ENCODE measurements at places on chromosomes 2 and 18.

DNA sequence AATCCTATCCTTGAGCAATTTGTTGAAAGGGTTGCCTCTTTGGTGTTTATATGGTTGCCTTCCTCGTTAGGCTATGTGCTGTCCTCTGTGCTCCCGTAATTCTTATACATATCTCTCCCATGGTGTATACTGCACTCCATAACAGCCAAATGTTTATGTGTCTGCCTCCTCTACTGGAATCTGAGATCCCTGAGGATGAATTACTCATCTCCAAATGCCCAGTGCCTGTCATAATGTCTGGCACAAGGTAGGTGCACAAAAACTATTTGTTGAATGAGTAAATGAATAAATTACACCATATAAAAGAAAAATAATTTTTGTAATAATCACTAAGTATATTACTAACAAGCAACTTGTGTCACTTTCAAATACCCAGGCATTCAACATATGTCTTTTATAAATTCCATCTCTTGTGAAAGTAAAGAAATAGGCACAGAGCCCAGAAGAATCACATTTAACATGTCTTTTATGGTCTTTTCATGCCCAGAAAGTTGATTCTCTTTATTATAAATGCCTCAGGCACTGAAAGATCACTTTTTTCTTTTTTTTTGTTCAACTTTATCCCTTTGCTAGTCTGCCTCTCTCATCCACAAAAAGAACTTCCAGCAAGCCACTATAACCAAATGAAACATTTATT is 164.9 kb downstream of the CCDC148 start:
- no peak for DNase-seq

- DNase-seq: no peak
Observed at GRCh38 chr2:238552226-238552625, 125.5 kb downstream of the ASB1 start.

DNA sequence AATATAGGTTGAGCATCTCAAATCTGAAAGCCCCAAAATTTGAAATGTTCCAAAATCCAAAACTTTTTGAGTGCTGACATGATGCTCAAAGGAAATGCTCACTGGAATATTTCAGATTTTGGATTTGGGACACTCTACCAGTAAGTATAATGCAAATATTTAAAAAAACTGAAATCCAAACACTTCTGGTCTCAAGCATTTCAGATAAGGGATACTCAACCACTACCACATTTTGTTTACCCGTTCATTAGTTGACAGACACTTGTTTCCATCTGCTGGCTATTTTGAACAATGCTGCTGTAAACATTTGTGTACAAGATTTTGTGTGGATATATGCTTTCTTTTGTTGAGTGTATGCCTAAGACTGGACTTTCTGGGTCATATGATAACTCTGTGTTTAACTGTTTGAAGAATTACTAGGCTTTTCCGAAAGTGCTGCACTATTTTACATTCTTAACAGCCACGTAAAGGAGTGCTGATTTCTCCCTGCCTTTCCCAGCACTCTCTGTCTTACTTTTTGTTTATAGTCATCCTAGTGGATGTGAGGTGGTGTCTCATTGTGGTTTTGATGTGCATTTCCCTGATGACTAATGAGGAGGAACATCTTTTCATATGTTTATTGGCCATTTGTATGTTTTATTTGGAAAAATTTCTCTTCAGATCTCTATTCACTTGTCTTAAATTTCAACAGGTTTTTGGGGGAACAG is 19.5 kb upstream of the DCDC2C start:
- no peak for DNase-seq

GRCh38 chr2:239459606-239460005 is 58.8 kb upstream of the HDAC4 start:
- no peak for DNase-seq

- DNase-seq: no peak
Observed at GRCh38 chr2:146927080-146927711, 917.6 kb upstream of the ACVR2A start.

DNA sequence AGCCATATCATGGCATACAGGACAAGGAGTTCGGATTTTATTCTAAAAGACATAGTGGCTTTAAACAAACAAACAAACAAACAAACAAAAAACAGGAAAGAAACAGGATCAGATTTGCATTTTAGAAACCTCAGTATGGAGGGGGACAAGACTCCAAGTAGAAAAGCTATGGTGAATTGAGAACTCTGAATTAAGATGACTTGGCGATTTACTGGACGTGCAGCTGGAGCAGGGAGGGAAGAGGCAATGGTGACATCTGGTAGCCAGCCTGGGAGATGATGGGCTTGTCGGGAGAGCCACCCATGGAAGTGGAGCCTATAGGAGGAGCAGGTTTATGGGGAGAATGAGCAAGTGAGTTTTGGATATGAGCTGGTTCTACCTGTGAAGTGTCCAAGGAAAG is 13.2 kb downstream of the CPLX4 start:
- no peak for DNase-seq

DNA sequence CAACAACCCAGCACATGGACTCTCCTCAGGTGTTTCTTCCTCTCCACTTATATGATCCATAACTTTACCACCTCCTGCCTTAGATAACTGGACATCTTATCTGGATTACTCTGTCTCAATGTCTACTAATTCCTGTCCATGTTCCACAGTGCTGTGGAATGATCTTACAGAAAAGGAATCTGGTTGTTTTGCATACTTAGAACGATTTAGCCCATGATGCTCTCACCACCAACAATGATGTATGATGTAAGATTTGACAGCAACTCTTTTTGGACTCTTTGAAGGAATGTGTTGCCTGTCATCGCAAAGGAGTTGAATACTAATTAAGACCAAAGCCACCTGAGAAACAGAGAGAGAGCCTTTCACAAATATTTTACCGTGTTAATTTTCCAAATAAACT is 37.7 kb upstream of the SYT4 start:
- no peak for DNase-seq

DNA sequence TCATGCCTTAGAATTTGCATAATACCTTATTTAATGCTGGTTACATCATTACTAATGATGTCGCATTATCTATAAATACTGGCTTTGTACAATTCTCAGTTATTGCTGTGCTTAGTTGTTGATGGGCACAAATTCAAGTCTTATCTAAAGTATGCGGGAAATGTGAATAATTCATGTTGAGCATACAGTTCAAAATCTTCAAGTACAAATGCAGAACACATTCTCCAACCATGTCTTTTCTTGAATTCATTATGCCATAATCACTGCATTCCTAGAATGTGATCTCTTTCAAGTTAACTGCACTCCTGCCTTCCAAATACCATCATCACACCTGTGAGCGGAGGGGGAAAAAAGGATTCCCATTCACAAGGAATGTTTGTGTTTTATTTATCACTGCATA is 337.0 kb downstream of the MBD2 start:
- DNase-seq: no peak

DNA sequence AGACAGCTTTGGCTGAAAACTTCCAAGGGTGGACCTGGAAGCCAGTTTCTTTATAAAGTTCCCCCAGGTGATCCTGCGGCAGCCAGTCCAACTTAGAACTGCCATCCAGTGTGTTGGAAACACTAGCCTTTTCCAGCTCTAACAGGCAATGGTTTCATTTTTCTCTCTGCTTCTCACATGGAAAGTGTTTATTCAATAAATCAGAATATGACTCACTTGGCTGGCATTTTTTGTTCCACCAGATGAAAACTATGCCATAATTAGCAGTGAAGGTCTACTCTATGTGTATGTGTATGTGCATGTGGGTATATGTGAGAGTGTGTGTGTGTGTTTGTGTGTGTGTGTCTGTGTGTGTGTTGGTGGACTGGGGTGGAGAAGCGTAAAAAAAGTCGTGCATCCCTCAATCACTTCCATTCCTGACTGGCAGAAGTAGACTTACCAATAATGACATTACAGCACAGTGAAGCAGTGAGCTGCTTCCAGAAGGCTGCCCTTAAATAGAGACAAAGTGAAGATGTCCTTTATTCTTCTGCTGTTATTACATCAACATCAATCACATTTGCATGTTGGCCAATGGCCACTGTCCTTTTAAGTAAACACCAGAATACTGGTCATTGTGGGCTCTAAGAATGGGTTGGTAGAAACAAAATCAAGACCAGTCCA is 90.9 kb upstream of the SETBP1 start:
- DNase-seq: no peak

DNA sequence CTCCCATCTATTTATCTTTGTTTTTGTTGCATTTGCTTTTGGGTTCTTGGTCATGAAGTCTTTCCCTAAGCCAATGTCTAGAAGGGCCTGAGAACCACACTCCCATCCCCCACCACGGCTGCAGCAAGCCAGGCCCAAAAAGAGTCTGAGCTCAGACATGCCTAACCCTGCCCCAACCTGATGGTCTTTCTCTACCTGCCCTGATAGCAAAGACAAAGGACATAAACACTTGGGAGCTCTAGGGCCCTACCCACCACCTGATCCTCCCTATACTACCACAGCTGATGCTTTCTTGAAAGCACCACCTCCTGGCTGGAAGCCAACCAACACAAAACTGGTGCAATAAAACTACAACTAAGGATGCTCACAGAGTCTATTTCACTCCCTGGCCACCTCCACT is 233.4 kb downstream of the WDR7 start:
- no peak for DNase-seq

DNA sequence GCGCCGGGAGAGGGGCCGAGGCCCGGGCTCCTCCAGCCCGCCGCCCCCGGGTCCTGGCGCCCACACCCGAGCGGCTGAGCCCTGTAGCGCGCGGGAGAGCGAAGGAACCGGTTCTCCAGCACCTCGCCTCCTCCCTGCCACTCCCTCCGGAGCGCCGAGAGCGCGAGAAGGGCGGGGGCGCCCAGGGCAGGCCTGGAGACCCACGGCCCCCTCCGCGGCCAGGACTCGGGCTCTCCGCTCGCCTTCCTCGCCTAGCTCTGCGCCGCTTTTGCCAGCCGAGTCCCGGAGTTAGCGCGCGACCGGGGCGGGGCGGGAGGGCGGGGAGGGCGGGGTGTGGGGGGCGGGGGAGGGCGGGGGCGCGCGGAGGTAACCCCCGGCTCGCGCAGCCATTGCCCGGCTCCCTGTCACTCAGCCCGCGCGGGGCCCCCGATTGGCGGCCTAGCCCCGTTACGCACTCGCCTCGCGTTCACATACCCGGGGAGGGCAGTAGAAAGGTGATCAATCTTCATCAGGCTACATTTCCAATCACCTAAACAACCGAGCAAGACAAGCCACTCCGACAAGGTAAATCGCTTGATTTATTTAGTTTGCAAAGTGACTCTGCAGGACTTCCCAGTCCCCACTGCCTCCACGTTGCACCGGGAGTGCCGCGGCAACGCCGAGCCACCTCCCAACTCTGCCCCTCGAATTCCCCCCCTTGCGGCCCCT is at the start of gene OTX1:
Gene OTX1, plus strand, starts transcription at position 497 of the 708 bp plus-strand sequence. CDS start 2,161 bp downstream, outside the sequence.
- DNase-seq: peak; percentile 85

DNA sequence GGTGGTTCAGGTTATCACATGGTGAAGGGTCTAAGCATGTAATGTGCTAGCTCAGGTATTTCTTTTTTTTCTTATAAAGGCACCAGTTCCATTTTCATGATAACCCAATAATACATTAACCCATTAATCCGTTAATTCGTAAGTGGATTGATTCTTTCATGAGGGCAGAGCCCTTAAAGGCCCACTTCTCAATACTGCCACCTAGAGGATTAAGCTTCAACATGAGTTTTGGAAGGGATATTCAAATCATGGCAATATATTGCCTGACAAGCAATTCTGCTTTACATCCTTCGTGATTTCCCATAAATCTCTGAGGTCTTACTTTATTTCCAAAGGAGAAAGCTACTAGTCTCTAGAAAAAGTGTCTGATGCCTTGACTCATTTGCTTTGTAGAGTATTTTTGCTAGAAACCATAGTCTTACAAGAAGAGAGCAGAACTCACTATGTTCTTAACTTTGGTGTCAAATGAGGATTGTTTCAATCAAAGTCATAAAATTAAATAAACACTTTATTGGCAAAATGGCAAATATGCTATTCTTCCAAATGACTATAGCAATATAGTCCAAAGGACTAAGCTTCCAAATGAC is 271.3 kb downstream of the KCNS3 start:
- no peak for DNase-seq

- DNase-seq: peak; percentile 31
Observed at GRCh38 chr18:73670524-73670923, 477.1 kb downstream of the FBXO15 start.

GRCh38 chr2:31812051-31812798 is 198.6 kb downstream of the MEMO1 start:
- DNase-seq: peak; percentile 59

DNA sequence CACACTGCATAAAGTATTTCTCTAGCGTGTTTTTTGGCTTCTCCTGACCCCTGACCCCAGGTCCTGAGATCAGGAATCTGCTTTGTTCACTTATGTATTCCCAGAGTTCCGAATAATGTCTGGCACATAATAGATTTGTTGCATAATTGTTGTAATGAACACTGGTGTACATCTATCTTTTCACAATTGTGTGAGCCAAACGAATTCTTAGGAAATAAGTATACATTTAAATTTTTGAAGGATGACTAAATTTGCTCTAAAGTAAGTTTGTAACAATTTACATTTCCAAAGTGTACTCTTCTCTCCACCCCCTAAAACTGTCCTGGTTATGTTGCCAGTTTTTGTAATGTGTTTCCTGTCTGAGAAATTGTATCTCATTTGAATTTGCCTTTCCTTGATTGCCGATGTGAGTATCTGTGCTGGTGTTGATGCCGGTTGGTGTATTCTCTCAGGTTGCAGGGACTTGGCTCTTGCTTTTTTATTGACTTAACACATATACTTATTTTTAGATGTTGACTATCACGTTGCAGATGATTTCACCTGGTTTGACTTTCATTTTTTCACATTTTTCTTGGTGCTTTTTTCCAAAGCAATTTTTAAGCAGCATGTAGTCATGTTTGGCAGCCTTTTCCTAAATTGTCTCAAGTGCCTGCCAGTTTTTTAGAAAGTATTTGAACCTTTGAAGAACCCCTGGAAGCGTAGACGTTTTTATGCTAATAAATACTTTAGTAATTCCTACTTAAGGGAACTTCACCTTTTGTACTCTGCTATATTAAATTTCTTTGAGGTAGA is 16.1 kb upstream of the FARP2 start:
- no peak for DNase-seq

GRCh38 chr2:234373060-234373459 is 123.8 kb downstream of the ARL4C start:
- DNase-seq: no peak

- peak; percentile 48 for DNase-seq
Observed at GRCh38 chr2:95530734-95531133, 46.2 kb upstream of the TRIM43B start.

DNA sequence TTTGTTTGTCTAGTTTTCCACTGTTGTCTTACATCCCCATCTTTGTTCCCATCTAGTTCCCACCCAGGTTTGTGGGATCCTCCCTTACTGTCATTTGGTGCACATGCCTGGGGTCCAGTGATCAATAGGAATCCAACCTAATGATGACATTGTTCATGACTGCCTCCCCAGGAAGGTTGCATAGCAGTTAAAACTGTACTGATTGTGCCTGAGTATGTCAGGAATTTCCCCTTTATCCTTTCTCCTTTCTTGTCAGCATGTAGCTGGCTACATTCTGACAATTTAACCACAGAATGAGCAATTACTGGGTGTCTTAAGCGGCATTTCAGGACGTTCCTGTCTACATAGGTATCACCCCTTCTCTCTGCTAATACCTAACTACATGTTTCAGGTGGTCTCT is 653.0 kb downstream of the CNTNAP5 start:
- DNase-seq: no peak

- peak; percentile 3 for DNase-seq
Observed at GRCh38 chr2:71277536-71278103, 50.7 kb upstream of the PAIP2B start.
